ENCODE measurements at places on chromosomes 2 and 18.

DNA sequence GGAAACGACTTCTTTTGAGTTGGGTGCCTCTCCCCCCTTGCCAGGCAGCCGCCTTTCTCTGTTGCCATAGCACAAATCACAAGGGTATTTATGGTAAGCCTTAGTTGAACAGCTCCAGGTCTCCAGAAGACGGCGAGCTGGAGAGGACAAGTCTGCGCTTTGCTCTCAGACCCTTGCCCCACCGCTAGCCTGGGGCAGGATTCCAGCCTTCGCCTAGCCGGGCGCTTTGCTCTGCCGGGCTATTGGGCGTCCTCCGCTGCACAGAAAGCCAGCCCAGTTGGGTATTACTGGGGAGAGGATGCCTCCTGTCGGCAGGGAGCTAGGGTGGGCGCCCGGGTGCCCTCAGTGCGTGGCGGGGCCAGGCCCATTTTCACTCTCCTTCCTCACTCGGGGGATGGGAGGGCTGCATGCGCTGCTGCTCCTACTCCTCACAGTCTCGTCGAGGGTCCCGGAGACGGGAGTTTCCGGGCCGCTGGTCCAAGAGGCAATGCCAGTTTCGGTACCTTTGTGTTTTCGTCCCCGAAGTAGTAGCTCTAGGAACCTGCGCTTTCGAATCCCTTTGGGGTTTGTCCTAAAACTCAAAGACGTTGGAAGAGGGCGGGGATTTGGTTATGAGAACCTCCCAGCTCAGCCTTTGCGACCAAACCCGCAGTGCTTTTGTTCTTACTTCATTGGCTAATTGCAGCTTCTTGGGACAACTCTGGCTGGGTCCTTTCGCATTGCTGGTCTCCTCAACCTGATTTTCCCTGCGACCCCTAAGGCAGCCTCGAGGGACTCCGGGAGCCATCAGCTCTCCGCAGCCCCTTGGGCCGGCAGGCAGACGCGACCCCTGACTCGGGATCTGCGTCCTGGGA lies 3.6 kb upstream of the DLX2 start:
- DNase-seq, result peak; percentile 65

- no peak for DNase-seq
These were observed 197.2 kb downstream of the LDLRAD4 start for GRCh38 chr18:13415736-13416135.

DNA sequence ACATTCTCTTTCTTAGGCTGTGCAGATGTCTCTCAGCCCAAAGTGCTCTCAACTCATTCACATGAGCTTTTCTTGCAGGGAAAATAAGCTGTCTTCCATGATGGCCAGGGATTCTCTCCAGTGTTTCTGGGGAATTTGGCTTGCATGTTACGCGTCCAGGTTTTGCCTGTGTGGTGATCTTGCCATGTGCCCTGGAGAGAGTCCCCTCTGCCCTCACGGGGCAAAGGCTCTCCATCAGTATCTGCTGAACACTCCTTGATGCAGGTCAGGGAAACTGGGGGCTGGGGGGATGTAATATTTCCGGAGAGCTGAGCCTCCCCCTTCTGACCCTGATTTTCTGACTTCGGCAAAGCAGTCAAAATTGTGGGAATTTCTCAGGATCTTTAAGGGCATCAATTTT lies 87.6 kb downstream of the ACKR3 start:
- DNase-seq, result no peak

DNA sequence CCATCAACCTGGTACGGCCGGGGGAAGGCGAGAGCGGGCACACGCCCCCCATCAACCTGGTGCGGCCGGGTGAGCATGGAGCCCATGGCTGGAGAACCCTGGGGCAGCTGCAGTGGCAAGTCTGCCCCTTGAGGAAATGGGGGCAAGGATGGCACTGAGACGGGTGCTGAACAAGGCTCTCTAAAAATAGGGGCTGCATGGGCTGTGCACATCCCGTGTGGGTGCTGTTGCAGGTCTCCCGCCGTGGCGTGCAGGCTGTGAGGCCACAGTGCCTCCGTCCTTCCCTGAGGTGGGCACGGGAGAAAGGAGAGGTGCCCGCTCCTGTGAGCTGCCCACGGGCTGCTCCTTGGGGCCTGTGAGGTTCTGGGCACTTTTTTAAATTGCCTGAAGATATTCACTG lies 99.2 kb downstream of the NFATC1 start:
- no peak for DNase-seq

- DNase-seq, result peak; percentile 19
These were observed 751 bp upstream of the DNAJC10 start for GRCh38 chr2:182715121-182715891.

DNA sequence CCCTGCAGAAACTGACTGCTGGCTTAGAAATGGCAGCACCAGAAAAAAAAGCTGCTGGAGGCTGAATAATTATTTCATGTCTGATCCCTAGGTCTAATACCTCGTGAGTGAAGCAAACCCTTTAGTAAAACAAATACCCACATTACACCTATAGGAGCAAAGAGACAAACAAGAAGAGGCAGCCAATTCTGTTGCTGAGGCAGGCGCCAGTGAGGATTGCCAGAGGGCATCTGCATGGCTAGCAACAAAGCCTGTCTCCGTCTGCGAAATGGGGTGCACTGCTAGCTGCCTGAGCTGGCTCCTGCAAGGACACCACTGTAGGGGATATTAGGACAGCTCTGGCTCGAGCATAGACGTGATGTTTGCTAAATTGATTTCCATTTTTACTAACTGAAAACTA lies 509.7 kb downstream of the TDRD15 start:
- no peak for DNase-seq

GRCh38 chr2:28617502-28618184 lies 121.8 kb downstream of the PLB1 start:
- no peak for DNase-seq

DNA sequence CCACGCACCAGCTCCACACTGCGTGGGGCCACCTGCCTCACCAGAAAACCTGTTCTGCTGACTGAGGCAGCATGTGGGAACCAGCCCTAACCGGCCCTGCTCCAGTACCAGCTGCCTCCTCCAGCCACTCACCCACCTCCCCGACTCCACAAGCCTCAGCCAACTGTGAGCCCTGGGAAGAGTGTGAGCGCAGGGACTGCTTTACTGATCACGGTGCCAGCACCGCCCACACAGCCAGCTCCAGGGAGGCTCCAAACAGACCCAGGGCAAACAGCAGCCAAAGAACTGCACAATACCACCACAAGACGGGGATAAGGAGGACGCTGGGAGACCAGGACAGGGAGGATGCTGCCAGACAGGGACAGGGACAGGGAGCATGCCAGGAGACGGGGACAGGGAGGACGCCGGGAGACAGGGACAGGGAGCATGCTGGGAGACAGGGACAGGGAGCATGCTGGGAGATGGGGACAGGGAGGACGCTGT lies 28.4 kb downstream of the EIPR1 start:
- DNase-seq, result no peak

DNA sequence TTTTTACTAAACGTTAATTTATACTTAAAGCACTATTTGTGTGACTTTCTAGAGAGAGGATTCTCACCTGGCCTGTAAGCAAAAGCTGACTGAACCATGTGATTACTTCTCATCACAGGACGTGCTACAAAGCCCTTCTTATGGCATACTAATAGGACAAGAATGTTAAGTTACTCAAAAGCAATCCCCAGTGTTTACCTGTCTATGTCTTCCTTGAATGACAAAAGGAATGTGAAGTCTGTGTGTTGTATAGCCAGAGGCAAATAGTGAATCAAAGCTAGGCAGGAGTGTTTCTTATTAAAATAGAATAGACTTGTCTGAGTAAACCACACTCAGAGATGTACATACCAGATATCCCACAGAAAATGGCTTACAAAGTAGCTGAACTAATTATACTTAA lies 1465.5 kb downstream of the SUCLG1 start:
- no peak for DNase-seq

DNA sequence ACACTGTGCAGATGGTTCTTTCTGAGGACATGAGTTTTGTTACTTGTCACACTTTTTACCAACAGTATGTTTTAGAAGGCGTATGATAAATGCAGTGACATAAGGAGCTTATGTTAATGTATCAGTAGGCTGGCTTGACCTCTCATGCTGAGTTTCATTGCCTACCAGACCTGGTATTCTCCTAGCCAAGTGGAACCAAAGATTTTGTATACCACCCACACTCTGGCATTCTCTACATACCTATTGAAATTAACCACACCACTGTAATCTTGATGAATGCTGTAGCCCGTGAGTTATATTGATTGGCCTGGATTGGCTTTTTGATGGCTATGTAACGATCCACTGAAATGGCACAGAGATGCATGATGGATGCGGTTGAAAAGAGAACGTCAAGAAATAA lies 11.4 kb downstream of the HTR2B start:
- no peak for DNase-seq

DNA sequence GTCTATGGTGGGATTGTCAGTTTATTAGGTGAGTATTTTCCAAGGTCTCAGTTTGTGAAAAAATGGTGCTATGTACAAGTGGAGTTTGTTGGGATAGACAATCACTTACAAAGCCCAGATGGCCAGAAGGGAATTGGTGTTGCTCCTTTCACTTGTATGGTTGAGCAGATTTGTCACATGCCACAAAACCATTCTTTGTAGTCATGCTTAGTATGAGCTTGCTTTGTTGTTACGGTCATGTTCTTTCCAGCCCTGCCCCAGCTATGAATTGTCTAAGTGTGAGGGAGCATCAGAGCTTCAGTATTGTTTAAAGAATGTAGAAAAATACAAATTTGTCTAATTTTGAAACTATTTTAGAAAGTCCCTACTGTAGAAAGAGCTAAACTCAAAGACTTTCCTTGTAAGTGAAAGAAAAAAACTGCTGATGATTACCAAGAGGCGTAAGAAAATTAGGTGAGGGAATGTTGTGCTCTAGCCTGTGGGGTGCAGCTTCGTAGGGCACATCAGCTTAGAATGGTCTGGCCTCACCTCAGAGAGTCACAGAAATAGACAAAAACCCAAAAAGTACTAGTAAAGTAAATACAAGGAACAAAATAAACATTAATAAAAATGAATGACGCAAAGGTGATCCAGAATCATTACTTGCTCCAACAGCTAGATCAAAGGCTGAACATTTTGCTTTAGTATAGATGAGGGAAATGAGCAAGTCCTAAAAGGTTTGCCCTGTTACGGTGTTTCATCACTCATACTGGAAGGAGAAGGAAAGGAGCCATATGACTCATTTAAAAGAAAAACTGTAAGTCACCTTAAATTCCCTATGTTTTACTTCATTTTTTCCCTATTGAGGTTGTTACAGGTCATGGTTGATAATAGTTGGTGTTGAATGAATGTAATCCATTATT lies 9.2 kb downstream of the TGIF1 start:
- DNase-seq, result no peak

DNA sequence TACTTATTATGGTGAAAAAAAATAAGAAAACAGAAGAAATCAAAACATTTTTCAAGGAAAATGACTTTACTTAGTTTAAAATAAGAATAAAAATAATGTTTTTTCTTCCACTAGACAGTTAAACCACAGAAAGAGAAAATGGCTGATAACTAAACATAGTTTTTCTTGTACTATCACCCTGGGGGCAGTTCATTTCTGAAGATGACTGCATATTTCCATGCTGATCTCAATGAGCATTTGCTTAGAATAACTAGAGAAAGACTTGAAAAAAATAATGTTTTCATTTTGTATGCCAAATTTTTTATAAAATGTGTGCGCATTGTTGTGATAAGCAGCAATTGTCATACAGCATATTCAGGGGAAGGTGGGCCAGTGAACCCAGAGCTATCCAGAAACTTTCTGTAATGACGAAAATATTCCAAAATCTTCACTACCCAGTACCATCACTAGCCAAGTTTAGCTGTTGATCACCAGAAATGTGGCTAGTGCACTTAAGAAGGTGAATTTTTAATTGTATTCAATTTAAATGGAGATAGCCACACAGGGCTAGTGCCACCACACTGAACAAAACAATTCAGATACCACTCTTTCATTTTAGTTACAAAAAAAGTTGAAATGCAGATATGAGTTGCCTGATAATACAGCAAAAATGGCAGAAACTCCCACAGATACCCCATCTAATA lies 513.4 kb upstream of the NETO1 start:
- no peak for DNase-seq

DNA sequence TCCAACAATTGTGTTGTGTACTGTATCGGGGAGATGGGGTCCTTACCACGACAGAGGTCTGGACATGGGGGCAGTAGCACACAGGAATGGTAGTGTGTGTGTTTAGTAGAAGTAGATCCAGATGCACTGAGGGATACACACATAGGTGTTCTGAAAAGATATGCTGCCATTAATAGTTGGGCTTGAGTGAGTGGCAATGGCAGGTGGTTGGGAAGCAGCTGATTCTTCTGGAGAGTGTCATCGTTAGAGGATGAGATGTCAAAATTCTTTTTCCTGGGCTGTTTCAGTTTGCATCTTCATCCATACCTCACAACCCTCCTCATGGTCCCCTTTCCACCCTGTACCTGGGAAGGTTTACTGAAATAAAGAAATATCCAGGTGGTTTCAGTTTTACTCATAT lies 66.6 kb downstream of the UGGT1 start:
- no peak for DNase-seq

DNA sequence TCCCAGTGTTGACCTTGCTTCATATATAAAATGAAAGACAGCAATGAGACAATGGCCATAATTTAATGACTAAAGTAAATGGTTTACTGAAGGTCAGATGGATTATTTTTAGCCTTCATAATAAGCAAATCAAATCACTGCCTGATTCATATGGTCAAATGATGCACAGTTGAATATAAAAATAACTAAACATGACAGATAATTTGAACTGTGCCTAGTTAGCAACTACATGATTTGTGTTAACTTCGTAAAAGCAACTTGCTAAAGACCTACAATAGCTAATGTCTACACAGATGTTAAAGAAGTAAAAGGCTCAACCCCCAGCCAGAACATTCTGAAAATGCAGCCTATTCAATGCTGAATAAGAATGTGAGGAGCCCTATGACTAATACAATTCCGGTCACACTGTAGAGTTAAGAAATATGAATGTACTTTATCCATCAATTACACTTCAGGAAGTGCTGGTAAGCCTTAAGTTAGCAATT lies 590.8 kb upstream of the CDH2 start:
- DNase-seq, result peak; percentile 40

GRCh38 chr2:217481577-217481976 lies 521.2 kb downstream of the TNS1 start:
- DNase-seq, result no peak

DNA sequence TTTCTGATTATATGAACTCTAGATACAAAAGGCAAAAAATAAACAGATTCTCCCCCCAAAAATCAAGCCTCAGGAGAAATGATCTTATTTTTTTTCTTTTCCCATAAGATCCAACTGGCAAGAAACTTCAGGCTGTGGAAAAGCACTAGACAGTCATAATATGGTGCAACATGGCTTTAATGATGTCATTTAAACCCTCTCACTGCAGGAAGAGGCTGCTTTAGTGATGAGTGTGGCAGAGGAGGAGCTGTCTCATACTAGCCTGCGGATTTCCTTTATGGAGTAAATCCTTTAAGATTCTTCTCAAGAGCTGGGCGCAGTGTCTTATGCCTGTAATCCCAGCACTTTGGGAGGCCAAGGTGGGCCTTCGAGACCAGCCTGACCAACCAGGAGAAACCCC lies 83.3 kb upstream of the CD28 start:
- DNase-seq, result no peak

- DNase-seq, result no peak
These were observed 154.1 kb upstream of the ZNF804A start for GRCh38 chr2:184444217-184444616.

- no peak for DNase-seq
These were observed 4.2 kb downstream of the UXS1 start for GRCh38 chr2:106189764-106190468.
